ENCODE measurements at places on chromosomes 13 and 19. TPM values are rescaled to one million over a fixed set of nuclear protein-coding genes. Genes with fewer than 3 reads are reported as not detected.

- no peak for DNase-seq
Measured at GRCh38 chr13:51328488-51328887, 11.0 kb upstream of the SERPINE3 start.

- no peak for DNase-seq
Measured at GRCh38 chr13:24216176-24216575, 55.7 kb downstream of the SPATA13 start.

- DNase-seq = no peak
Measured at GRCh38 chr19:43028866-43029265, 2.6 kb upstream of the PSG11 start.

- DNase-seq = no peak
Measured at GRCh38 chr19:46209051-46209450, 20.5 kb upstream of the IGFL1 start.

DNA sequence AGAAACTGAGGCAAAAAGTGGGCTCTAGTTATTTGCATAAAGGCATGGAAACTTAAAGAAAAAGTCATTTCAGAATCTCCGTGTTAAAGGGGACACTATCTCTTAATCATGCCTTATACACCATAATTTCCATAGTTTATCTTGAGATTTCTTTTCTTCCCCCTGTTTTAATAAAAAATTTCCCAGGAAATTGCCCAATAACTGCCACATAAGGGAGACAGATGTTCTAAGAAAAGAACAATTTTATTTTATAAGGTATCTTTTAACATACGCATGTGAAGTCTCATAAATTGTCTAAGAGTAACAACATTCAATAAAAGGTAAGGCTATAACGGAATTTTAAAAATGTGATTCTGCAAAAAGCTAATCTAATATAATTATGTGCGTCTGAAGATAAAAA lies 371.3 kb downstream of the IRS2 start:
- DNase-seq = no peak

- no peak for DNase-seq
Measured at GRCh38 chr19:36169084-36169760, 17.0 kb upstream of the COX7A1 start.

DNA sequence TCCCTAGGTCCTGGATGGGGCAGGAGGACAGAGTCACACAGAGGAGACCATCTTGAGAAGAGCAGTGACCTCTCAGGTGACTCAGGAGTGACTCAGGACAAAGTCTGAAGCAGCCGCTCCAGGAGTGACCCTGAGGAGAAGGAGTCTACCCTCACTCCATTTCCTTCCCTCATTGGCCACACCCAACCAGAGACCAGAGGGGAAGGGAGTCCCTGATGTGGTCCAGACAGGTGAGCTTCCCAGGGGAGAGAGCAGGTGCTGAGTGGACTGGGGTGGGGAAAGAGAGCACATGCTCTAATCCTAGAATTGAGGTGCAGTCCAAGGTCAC lies 75.5 kb upstream of the MEDAG start:
- peak; percentile 22 for DNase-seq

GRCh38 chr13:47999973-48000372 lies 1.1 kb downstream of the SUCLA2 start:
- DNase-seq = no peak

DNA sequence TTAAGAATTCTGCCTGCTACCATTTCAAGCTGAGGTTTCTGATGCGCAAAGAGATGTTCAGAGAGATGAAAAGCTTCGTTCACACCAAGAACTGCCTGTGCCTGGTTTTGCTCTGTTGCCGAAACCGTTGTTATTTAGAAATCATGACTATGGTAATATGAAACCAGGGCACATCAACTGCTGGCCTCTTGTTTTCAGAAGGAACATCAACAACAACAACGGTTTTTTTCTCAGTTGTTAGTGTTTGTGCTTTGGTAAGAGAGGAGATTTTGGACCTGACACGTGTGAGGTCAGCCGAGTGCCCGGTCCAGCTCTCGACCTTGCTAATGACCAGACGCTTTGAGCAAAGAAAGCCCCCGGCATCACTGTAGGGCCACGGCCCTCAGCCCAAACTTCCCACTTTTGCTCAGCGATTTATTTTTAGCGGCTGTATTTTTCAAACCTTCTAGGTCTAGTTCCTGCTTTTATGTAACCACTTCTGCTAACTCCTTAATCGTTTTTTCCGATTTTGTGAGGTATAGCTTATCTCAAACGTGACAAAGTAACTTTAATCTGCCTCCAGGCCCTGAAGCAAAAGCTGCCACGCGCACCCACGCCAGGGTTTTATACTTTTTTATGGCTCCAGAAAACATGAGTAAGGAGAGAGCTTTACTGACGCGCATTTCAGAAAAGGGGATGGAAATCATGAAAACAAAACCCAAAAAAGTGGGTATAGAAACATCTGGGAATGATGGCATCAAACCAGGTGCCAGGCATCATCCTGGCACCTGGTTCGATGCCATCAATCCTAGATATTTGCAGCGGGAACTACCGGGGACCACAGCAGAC lies 42.0 kb downstream of the KLF2 start:
- no peak for DNase-seq

- no peak for DNase-seq
Measured at GRCh38 chr19:56670961-56671612, 470 bp downstream of the ZNF835 start.

DNA sequence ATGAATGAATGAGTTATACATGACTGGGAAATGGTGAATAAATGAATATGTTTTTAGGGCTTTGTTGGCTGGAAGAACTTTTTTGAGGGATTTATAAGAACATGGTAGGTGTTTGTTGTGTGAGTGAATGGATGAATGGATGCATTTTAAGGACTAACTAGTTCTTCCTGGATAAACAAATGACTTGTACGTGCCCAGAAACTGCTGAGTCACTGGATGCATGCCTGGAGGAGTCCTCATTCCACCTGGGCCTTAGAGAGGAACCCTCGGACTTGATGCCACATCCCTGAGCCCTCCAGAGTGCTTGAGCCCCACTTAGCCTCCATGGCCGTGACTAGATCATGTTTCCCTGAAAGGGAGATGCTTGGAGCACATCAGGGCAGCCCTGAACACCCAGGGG lies 153.4 kb downstream of the DPF1 start:
- peak; percentile 88 for DNase-seq

- DNase-seq = no peak
Measured at GRCh38 chr13:76175961-76176725, 540.0 kb downstream of the LMO7 start.

DNA sequence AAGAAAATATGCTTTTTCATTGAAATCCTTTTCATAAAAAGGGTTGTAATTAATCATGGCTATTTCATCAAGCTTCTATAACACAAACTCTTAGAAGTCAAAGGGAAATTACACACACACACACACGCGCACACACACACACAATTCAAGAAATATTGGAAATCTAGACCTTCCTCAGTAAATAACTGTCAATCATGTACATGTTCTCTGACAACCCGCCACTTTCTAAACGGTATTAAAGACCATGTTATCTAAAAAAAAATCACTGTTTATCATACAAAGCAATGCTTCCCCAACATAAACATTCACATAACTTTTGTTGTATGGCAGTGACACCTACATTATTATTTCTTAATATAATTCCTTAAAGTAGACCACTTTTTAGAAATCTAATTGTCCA lies 132.2 kb downstream of the EFNB2 start:
- DNase-seq = no peak

DNA sequence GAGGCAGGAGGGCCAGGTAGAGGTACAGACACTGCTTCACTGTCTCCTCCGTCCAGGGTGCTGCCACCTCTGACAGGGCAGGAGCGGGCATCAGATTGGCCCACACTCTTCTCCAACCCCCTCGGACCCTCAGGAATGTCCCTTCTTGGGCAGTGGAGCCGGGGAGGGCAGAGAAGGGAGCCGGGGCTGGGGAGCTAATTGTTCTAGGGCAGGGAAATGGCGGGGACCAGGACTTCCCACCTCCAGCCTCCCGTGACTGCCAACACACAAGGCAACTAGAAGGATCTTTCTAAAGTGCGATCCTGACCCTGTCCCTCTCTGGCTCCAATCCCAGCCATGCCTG lies 10.1 kb upstream of the RSPH6A start:
- DNase-seq = no peak

- no peak for DNase-seq
Measured at GRCh38 chr13:72379581-72379980, 347.8 kb downstream of the MZT1 start.

The KLK3 gene
- not detected for total RNA-seq

The IGFL1 gene
- total RNA-seq = not detected

The F2RL3 gene
- total RNA-seq = not detected

The HPN gene
- total RNA-seq = not detected

The SLITRK6 gene
- 1.6 TPM for total RNA-seq

The CD22 gene
- 0.18 TPM for total RNA-seq
